ENCODE measurements at places on chromosomes 7 and 10.
A peak's percentile ranks its signal among the peaks of the same experiment; 100 is the strongest.

- no peak for DNase-seq
Measured at GRCh38 chr7:81704595-81704994, 65.3 kb downstream of the HGF start.

DNA sequence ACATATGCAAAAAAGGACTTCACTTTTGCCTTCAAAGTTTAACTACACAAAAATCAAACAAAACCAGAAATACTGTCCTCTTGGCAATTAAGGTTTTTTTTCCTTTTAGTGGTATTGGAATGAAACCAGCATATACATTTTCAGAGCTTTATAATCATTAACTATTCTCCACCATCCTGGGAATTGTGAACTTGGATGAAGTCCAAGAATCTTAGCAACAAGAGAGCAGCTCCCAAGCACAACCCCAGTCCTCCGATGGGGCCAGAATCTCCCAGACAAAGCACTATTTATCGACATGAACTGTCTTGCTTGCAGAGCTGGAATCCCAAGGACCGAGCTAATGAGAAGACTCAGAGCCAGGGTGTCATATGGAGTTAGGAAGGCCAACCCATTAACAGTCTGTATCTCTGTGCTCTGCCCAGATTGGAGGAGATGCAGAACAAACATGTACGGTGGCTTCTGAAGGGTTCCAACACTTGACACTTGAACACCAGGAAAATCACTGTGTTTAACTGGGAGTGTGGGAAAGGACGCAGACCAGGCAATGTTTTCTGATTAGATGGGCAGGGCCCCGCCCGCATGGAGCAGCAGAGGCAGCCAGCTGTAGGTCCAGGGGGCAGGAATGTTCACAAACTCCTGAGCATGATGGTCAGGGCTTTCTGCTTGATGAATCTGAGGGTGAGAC lies 35.5 kb downstream of the PPP1R3C start:
- peak; percentile 73 for DNase-seq

GRCh38 chr10:93193906-93194305 lies 120.2 kb downstream of the CYP26A1 start:
- DNase-seq = no peak

- no peak for DNase-seq
Measured at GRCh38 chr7:87339373-87339897, 6.0 kb upstream of the CROT start.

- DNase-seq = no peak
Measured at GRCh38 chr10:94052866-94053791, 59.4 kb downstream of the PLCE1 start.

GRCh38 chr10:76657337-76658012 lies 980.1 kb downstream of the KCNMA1 start:
- no peak for DNase-seq

DNA sequence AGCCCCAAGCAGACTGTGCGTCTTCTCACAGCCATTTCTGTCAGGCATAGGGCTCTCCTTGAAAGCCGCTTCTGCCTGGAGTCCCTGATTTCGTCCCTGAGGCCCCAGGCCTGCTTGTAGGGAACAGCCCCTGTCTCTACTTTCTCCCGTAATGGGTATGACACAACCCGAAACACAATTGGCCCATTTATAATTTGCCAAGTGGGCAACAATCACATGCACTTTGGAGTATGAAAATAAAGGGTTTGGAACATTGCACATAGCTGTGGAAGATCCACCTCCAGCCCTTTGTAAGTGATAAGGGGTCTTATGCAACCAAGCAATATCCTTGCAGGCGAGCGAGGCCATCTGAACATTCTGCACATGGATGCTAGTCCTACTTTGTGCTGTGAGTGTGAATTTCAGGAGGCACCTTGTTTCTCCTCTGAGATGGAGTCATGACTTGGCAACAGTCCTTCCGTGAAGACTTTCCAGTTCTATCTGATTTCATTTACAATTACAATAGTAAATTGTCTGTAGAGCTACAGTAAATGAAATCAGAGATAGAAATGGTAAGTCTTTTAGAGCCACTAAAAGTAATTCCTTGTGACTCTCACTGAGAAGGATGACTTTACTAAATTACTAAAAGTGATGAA lies 141.5 kb downstream of the CUBN start:
- no peak for DNase-seq

- no peak for DNase-seq
Measured at GRCh38 chr7:17444151-17444550, 145.7 kb downstream of the AHR start.

GRCh38 chr7:9600974-9601373 lies 1167.6 kb downstream of the NXPH1 start:
- no peak for DNase-seq

DNA sequence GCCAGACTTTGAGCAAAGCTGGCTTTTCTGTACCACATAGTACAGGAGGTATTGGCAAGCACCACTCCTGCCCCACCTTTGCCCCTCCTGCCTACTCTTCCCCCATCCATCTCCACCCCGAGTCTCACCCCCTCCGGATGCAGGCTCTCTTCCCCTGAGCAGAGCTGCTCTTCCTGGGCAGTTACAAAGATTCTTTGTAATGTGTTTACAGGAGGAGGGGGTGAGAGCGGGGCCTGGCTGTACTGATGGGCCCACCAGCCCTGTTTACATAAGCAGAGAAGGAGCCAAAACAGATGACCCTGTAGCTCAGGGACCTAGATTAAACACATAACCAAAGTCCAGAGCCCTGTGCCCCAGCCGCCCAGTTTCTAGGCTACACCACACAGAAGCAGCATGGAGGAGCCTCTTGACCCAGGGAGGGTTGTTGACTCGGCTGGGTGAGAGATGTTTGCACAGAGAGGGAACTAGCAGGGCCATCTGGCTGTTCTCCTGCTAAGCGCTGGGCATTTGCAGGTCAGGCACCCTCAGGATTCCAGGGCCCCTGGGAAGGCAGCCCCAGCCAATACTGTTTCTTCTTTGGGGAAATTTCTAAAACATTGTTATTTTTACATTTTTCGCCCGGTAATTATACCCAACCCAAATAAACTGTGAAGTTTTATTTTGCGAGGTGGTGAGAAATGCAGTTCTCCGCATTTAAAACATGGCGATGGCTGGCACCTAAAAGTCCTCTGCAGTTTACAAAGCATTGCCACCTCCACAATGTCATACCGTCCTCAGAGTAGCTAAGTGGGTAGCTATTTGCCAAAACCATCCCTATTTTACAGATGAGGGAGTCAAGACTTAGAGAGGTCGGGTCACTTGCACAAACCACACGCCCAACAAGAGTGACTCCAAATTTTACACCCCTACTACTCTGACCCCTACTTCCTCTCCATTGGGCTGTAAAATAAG lies 11.4 kb upstream of the ZKSCAN1 start:
- no peak for DNase-seq

DNA sequence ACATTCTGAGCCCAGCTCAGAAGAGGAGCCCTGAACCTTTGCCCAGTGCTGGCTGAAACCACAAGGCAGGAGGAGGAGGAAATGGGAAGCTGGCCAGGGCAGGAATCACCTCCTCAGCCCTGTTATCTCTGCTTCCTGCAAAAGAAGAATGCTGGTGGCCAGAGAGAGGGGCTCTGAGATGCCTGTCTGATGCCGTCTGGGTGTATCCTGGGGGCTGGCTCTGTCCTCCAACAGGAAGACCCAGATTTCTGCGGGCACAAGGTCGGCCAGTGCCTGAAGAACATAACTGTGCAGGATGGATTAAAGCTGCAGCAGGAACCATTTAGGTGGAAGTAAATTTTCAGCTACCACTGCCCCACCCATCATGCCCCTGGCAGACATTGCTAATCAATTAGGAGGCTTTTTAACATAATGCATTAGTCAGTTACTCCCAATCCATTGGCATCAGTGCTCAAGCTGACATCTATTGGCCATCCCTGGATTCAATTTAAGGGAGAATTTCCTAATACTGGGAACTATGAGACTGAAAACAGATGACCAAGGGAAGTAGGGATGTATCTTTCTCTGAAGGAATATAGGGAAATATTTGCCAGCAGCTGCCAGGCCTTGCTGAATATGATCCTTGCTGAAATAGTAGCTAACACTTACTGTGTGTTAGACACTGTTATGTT lies 67.7 kb downstream of the COL13A1 start:
- DNase-seq = no peak

DNA sequence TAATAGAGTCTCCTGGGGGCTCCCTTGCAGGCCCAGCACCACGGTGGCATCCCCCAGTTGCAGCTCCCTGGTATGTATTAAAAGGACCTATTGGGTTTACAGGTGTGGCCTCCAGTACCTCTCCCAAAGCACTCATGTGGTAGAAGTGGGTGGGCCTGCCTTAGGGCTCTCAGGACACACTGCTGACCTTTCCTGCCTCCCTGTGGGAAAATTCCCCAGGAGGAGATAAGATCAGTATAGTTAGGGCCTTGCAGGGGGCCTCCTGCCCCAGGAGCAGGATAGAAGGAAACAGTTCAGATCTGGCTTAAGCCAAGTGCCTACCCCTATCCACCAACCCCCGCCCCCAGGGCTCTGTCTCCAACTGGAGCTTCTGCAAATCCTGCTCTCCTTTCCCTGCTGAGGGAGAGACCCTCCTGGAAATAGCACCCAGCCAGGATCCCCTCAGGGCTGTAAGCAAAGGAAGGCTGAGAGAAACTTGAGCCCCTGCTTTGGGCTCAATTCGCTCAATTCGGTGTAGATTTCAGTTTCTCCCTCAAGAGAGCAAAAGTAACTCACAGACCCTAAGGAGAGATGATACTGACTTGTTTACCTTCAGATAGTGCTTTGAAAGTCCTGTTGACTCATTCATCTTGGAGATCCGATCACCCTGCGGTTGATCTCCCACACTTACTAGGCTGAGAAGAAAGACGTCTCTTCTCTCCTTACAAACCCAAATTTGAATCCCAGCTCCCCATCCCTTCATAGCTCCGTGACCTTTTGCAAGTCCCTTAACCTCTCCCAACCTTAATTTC lies 130.6 kb downstream of the WDR11 start:
- DNase-seq = peak; percentile 16

- no peak for DNase-seq
Measured at GRCh38 chr7:81075150-81075549, 156.3 kb upstream of the SEMA3C start.

DNA sequence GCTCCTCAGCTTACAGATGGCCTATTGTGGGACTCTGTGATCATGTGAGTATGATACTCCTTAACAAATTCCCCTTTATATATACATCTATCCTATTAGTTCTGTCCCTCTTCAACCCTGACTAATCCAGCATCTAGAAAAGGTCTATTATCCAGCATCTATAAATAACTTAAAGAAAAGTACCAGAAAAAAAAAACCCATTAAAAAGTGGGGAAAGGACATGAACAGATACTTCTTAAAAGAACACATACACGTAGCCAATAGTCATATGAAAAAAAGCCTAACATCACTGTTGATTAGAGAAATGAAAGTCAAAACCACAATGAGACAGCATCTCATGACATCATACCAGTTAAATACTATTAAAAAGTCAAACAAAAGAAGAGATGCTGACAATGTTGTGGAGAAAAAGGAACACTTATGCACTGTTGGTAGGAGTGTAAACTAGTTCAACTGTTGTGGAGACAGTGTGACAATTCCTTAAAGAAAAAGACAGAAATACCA lies 549.5 kb upstream of the GRM3 start:
- DNase-seq = no peak

DNA sequence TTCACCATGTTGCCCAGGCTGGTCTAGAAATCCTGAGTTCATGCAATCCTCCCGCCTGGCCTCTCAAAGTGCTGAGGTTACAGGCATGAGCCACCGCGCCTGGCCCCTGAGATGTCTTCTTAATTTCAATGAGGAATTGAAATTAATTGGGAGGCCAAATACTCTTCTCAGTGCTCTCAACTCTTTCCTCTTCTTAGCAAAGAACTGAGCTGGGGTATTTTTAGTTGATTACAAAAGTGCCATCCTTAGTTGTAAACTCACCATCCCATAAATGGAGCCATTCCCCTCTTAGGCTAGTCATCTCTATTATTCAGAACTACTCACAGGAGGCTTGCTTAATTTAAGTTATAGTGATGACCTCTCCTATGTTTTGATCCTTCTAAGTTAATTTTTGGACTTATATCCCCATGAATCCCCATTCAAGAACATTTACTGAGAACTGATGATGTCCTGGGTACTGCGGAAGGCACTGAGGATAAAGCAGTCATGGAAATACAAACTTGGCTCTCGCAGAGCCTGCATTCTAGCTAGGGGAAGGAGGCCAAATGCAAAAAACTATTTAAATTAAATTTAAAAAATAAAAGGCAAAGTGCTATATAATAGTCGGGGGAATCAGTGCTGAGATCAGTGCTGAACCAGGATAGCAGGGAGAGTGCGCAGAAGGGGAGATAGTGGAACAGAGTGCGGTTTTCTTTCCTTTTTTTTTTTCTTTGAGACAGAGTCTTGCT lies 145.3 kb downstream of the SFMBT2 start:
- DNase-seq = no peak

GRCh38 chr7:33722383-33723101 lies 182.8 kb upstream of the BMPER start:
- peak; percentile 99 for DNase-seq

DNA sequence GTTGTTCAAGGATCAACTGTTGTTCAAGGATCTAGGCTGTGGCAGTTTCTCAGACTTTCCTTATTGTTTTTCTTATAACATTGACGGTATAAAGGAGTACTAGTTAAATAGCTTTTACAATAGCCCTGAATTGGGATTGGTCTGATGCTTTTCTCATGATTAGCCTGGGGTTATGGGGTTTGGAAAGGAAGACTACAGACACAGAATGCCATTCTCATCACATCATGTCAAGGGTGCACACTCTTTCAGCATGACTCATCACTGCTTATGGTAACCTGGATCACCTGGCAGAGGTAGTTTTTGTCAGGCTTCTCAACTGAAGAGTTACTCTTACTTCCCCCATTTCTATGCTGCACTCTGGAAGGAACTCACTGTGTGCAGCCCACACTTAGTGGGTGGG lies 194.2 kb upstream of the NPSR1 start:
- DNase-seq = peak; percentile 52

GRCh38 chr10:127878475-127879055 lies 14.2 kb downstream of the CLRN3 start:
- DNase-seq = no peak

GRCh38 chr10:11125004-11125403 lies 107.3 kb downstream of the CELF2 start:
- DNase-seq = no peak

DNA sequence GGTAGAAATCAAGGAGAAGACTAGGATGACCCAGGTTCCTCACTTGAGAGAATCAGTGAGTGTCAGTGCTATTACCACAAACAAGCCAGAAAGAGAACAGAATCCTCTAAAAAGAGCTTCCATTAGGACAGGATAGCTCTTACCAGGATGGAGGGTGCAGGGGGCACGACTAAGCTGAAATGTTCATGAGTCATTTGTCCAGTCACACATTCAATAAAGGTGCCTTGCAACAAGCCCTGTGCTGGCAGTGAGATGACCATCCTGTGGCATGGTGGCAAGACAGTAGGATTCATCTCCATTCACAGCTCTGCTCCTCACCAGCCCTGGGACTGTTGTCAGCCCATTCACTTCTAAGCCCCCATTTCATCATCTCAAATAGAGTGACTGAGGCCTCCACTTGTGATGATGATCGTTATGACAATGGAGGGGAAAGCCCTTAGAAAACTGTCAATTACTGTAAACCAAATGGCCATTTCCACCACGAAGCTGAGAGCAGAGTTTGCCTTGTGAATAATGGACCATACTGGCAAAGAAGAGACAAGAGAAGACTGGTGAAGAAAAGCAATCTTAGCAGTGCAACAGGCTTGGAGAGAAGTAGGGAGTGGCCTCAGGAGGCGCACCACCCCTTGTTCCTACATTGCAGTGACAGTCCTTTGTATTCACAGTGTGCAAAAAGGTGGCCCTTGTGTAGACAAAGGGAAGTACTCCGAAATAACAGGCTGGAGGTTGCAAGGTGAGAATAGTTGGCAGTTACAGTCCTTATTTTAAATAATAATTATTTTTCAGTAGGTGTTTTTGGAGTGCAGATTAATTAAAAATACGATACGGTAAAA lies 9.0 kb upstream of the WIPF3 start:
- DNase-seq = no peak

GRCh38 chr10:62726638-62727037 lies 77.9 kb upstream of the ADO start:
- DNase-seq = no peak
